Naive thymus-derived CD4-positive, alpha-beta T cell (primary cell): ENCODE measurements at places on chromosomes 5 and 9. TPM values are rescaled to one million over a fixed set of nuclear protein-coding genes. Genes with fewer than 3 reads are reported as not detected.

Gene MYOT
- not detected for polyA plus RNA-seq

DNA sequence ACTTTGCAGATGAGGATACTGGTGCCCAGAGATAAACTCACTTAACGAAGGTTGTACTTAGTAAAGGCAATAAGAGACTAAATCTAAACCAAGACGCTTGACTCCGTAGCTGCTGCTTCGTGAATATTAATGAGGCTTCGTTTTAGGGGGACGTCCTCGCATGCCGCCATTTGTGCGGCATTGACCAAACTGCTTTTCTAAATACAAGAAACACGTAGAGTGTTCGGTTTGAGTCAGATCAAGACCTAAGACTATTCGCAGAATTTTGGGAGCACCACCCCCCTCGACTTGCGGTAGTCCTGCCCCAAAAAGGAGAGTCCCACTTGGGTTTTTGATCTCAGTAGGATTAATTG, 1.1 kb downstream of the NPM1 start:
- no peak for DNase-seq

DNA sequence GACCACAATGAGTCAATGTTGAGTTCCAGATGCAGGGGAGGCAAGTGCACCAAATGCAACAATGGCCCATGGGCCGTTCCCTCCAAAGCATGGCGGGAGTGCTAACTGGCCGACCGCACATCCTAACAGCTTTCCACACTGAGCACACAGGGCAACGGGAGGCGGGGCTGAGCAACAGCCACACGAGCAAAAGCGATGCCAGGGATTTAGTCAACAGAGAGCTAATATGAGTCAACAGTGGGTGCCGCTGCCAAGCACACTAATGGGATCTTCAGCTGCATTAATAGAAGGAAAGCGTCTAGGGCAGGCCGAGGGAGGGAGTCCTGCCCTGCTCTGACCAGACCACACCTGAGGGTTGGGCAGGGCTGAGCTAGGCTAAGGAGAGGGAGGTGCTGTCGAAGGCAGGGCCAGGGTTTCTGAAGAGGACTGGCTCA, 4.6 kb downstream of the EPB41L4B start:
- DNase-seq = no peak

GRCh38 chr9:108859459-108860114, 2.5 kb upstream of the ACTL7A start:
- DNase-seq = no peak
